ENCODE measurements at places on chromosomes 3 and 15.

DNA sequence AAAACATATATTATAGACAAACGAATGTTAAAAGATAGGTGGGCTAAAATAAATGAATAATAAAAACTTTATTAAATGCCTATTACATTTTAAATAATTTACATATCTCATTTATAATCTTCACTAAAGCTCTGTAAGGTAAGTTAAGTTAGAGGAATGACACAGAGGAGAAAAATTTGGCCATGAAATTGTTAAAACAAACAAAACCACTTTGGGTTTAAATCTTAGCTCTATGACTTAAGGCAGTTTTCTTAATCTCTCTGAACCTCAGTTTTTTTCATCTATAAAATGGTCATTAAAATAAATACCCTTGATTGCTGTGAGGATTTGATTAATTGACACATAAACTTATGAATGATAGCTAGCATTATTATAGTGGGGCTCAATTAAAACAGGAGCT lies 404.8 kb upstream of the ATP11B start:
- DNase-seq: no peak

GRCh38 chr15:31501536-31502157 lies 175.0 kb downstream of the KLF13 start:
- DNase-seq: no peak

GRCh38 chr3:84194029-84194428 lies 764.8 kb upstream of the CADM2 start:
- no peak for DNase-seq

DNA sequence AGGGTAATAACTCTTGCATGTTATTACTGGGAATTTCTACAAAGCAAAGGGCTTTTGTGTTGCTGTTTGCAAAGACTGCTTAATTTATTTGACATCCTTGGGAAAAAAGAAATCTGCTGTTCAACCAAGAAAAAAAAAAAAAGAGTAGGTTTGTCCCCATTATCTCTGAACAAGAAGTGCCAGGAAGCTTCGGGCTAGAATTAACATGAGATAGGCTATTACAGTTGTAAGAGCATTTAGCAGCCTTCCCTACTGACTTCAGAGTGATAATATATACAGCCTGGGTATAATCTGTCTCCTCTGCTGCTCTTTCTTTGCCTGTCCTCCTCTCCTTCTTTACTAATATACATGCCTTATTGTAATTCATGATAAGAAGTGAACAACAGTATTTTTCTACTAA lies 23.3 kb upstream of the CHMP2B start:
- no peak for DNase-seq

DNA sequence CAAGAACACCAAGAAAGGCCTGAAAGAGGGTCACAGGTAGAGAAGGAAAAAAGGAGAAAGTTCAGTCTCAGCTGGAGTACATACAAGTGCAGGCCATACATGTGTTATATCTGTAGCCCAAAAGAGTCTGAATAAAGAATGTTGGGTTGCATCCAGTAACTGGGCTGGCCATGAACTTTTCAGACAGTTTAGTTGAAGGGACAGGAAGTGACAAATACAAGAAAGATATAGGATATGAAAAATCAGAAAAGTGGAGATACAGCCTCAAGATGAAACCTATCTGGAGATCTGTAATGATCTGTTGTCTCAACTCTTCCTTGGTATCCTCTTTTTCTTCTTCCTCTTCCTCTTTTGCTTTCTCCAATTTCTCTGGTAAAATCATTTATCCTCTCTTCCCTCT lies 671.7 kb downstream of the MECOM start:
- no peak for DNase-seq

GRCh38 chr15:87707566-87708130 lies 548.9 kb downstream of the NTRK3 start:
- DNase-seq: no peak

GRCh38 chr3:12681089-12681942 lies 17.4 kb upstream of the RAF1 start:
- no peak for DNase-seq

DNA sequence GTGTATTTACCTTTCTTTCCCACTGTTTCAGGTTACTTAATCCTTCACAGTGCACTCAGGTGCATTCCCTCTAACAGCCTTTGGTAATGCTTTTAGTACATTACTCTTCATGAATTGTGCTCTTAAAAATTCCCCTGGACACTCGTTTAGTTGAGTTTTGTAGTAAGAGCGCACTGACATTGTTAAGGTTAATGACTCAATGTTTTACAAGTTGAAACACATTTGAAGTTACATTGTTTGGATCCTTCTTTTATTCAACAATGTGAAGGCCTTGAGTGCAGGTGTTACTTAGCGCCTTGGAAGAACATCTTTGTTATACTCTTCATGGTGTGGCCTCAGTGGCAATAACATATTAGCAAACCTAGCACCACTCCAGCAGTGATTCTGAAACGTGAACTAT lies 739.6 kb downstream of the NAALADL2 start:
- no peak for DNase-seq

DNA sequence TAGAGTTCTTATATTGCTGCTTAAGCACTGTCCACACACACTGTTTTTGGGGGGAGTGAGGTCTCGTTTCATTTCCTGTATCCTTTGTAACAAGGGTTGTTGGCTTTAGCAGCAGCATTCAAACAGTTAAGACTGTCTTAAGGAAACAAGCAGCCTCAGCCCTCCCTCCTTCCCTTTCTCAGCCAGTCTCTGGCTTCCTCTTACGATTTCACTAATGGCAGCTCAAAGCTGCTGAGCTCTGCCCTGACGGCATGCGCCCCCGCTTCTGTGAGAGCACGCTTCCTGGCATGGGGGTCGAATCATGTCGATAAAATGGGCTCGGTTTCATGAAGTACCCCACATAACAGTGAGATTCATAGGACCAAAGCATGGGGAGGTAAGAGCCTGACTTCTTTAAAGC lies 105.0 kb downstream of the KLHL25 start:
- no peak for DNase-seq

DNA sequence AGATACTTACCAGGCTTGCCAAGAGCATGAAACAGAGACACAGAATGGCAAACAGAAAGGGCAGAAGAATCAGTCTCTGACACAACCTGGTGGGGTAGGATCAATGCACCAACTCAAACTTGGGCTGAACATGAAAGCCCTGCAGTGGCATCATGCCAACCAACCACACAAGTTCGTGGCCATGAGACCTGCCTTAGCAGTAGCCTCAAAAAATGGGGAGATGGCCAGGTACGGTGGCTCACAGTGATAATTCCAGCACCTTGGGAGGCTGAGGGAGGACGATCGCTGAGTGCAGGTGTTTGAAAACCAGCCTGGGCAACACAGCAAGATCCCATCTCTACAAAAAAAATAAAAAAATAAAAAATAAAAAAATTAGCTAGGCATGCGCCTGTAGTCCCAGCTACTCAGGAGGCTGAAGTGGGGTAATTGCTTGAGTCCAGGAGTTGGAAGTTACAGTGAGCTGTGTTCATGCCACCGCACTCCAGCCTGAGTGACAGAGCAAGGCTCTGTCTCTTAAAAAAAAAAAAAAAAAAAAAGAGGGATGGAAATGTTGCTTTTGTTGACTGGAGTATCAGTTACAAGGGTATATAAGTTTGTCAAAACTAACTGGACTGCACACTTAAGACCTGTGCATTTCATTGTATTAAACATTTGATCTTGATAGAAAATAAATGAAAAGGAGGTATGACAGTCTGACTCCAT lies 93.4 kb downstream of the XXYLT1 start:
- no peak for DNase-seq

DNA sequence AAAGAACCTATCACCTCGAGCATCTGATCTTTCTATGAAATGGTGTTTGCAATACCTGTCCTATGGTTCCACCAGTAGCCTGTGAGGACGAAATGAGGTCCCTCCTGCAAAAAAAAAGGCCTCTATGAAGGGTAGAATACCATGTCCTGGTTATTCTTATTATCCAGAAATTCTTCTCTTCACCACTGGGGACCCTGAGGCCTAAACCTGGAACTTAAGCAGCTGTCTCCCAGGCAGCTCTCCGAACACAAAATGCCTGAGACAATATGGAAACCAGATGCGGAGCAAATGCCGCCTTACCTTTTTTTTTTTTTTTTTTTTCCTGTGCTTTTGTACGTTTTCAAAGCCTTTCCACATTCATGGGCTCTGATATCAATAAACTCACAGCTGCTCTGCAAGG lies 62.1 kb upstream of the WNT5A start:
- no peak for DNase-seq

DNA sequence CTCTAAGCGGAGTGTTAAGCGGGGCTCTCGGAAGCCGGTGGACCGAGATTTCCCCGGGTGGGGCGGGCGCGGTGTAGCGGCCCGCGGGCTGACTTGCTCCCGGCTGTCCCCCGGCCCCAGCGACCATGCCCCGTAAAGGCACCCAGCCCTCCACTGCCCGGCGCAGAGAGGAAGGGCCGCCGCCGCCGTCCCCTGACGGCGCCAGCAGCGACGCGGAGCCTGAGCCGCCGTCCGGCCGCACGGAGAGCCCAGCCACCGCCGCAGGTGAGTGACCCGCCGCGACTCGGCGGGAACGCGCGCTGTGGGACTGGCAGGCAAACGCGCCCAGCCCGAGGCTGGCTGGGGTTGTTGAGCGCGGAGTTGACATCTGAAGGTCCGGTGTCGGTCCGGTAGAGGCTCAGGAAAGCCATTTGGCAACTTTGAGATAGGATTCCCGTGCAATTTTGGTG lies 1.3 kb downstream of the SMC4 start:
- DNase-seq: no peak

DNA sequence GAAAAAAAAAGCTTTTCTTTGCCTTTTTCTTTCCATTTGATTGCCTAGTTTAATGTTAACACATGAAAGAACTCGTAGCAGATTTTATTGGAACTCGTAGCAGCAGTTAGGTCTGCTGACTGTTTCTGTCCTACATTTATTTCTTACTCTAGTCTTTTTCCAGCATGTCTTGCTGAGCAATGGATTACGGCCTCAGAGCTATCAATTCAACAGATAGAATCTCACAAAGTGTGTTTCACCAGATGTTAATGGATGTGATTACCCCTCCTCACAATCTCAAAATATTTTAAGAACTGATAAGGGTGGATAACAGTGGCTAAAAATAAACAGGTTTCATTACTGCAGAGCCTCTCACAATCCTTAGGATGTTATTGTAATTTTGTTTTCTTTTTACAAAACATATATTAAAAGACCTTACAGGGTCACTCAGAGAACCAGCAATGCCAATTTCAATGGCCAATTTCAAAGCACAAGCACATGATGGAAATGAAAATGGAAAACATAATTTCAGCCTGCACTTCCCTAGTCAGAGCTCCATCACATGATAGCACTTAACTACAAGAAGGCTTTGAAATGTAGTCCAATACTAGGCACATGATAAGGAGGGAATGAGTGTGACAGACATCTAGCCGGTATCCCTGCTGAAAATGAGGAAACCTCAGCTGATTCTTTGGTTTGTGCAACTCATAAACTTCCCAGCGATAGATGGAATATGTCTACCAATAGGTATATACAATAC lies 838.1 kb upstream of the SEMA6D start:
- DNase-seq: no peak

DNA sequence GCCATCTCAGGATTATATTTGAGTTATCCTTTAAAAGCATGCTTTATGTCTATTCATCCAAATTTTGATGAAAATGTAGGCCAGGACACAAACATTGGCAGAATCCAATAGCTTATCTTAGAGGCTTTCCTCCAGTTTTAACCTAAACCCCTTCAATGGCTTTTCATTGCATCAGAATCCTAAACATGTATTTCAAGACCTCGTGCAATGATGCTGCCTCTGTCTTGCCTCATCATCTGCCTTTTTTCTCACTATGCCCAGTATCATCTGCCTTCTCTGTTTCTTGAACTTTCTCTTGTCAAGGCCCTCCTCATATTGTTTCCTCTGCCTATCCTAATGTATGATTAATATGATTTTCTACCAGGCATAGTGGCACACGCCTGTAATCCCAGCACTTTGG lies 76.1 kb upstream of the MAP4 start:
- no peak for DNase-seq

- DNase-seq: no peak
These were observed 769.1 kb upstream of the CFAP20DC start for GRCh38 chr3:59818919-59819300.

DNA sequence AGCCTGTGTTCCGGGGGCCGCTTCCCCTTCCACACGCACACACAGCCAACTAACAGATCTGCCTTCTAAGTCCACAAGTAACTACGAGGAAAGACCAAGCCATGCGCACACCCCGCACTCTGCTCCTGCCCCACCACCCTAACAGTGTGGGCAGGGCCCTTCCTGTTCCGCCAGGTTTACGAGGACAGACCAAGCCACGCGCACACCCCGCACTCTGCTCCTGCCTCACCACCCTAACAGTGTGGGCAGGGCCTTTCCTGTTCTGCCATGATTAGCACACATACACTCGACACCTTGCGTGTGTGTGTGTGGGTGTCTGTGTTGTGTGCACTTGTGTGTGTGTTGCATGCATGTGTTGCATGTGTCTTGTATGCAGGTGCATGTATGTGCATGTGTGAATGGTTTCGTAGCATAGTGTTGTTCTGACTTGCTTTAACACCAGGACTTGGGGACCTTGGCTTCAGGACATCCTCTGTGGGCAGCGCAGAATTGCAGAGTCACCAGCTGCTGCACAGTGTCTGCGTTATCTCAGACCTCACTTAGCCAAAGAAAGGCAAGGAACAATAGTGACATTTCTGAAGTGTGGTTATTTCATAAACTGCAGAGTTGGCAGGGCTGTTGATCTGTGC lies 114.4 kb downstream of the CHSY1 start:
- DNase-seq: no peak

DNA sequence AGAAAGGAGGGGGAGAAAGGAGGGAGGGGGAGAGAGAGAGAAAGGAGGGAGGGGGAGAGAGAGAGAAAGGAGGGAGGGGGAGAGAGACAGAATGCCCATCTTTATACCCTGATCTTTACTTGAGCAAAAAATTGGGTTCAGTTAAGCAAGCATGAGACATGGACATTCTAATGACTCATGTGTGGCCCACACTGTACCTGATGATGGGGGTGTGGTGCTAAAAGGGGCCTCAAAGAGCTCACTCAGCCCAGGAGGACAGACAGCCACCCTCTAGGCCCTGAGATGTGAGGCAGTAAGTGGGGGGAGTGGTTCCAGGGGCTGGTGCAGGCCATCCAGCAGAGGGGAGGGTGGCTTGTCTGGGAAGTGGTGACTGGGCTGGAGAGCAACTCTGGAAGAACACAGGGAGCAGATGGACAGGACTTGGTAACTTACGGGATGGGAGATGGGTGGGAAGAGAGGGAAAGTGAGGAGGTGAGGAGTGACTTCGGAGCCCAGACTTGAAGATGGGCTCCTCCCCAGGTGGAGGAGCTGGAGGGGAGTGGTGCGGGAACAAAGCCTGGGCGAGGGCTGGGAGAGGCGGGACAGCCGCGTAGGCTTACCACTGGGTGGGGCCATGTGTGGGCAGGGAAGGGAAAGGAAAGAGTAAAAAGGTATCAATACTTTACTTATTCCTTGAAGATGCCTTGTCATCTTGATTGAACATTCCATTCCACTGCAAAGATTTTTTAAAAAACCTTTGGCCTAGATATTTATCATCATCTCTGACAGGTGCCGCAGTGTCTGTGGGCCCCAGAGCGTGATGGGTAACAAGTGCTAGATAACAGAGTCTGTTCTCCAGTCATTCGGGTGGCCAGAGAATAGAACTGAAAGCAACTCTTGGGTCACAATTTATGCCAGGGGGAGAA lies 32.3 kb downstream of the TSPAN3 start:
- no peak for DNase-seq

GRCh38 chr3:26515351-26515750 lies 107.2 kb upstream of the LRRC3B start:
- no peak for DNase-seq
